ENCODE measurements at places on chromosomes 1 and 21.

DNA sequence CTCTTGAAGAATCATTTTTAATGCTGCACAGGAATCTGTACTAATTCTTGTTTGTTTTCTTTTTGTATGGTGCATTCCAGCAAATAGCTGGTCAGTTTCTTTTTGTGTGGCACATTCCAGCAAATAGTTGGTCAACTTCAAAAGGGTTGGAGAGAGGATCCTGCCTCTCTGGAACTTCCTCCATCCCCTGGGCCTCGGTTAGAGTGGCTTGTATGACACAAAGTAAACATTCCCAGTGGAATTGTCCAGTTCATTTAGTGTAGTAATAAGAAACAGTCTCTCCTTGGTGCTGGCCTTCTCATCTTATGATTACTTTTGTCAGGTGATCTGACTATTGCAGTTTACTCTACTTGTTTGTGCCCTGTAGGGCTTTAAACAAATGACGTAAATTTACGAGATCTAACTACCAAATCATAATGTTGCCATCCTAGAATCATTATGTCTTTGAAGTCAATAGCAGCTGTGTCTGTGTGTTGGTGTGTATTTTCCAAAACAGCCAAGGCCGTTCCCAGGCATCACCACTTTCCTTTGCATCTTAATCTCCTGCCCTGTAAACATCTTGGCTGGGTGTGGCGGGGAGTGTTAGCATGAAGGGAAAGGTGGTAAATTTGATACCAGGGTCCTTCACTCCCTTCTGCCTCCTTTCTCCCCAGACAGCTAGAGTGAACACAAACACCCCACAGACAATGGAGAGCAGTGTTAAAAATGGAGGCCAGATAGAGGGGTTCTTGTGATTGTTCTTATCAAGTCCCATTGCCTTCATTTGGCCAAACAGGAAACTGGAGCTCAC is 77.9 kb downstream of the CDC7 start:
- H3K4me3 ChIP-seq, result no peak overlapping the region
- no peak for DNase-seq
- H3K4me1 ChIP-seq, result peaks cover 24% of the 10 kb centered on the region
- H3K27ac ChIP-seq, result no peak overlapping the region
- H3K36me3 ChIP-seq, result no peaks in the 10 kb centered on the region

- H3K36me3 ChIP-seq, result peaks cover 3% of the 10 kb centered on the region
- no peak overlapping the region for H3K4me3 ChIP-seq
- H3K27ac ChIP-seq, result no peak overlapping the region
- peaks cover 4% of the 10 kb centered on the region for H3K27me3 ChIP-seq
- DNase-seq, result no peak
Observed at GRCh38 chr1:31639543-31639942, 5.1 kb downstream of the PEF1 start.

DNA sequence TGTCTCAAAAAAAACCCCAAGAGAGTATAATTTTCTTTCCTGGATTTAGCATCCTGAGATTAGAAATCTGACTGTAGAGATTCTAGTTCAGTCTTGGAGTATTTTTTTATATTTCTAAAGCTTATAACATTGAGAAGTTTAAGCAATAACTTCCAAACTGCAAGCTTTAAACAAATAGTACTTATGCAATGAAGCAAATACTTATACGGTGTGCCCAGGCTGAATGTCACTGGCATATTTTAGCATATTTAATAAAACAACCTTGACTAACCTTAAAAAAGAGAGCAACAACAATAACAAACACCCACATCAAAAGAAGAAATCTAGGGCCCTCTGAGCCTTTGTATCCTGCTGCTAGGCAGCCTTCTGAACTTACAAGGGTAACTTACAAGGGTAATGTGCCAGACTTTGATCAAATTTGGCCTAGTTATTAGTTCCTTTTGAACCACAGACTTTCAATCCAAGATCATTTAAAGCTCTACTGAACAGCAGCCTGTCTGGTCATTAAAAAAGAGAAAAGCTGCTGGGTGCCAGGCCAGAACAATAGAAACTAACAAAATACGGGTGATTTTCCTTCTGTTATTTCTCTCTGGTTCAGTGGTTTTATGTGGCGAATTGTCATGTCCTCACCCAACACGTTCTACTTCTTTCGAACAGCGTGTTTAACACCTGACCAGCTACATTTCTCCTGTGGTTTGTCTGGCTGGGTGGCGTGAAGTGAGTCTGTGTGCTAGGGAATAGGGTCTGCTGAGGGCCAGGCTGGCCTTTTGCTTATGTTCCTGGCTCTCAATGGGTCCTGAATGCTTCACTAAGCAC is 16.2 kb downstream of the MTOR start:
- H3K4me1 ChIP-seq, result peaks cover 3% of the 10 kb centered on the region
- no peak overlapping the region for H3K27ac ChIP-seq
- no peak for DNase-seq
- no peak overlapping the region for H3K4me3 ChIP-seq
- H3K36me3 ChIP-seq, result peaks cover 43% of the 10 kb centered on the region

DNA sequence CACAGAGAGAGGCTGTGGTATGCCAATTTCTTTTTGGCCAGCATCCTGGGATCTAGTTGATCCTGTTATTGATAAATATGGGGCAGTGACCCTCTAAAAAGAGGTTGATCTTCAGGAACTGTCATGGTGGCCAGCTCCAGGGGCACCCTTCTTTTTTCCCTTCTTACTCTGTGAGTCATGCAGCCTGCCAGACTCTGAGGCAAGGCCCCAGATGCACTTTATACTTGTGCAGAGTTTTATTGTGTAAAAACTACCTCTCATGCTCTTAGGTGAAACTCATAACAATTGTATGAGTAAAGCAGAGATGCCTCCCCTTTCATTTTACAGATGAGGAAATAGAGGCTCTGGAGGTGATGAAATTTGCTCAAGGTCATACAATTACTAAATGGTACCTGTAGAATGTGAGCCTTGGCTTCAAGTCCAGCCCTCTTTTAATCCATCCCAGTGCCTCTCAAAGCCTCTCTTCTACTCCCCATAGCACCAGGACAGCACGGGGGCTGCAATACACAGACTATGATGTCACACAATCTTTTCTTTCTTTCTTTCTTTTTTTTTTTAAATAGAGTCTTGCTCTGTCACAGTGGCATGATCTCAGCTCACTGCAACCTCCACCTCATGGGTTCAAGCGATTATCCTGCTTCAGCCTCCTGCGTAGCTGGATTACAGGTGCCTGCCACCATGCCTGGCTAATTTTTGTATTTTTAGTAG is 387.8 kb downstream of the KCNH1 start:
- H3K27ac ChIP-seq, result no peak overlapping the region
- no peak for DNase-seq
- no peaks in the 10 kb centered on the region for H3K36me3 ChIP-seq
- H3K4me1 ChIP-seq, result no peaks in the 10 kb centered on the region

- no peak overlapping the region for H3K4me3 ChIP-seq
- no peaks in the 10 kb centered on the region for H3K36me3 ChIP-seq
- no peak overlapping the region for H3K27ac ChIP-seq
- no peak for DNase-seq
Observed at GRCh38 chr1:52192436-52192835, 50.5 kb downstream of the ZFYVE9 start.

GRCh38 chr1:51313268-51313852 is 17.0 kb downstream of the TTC39A start:
- DNase-seq, result no peak
- no peak overlapping the region for H3K4me3 ChIP-seq
- H3K4me1 ChIP-seq, result peaks cover 8% of the 10 kb centered on the region
- no peaks in the 10 kb centered on the region for H3K36me3 ChIP-seq
- H3K27me3 ChIP-seq, result peaks cover 5% of the 10 kb centered on the region

DNA sequence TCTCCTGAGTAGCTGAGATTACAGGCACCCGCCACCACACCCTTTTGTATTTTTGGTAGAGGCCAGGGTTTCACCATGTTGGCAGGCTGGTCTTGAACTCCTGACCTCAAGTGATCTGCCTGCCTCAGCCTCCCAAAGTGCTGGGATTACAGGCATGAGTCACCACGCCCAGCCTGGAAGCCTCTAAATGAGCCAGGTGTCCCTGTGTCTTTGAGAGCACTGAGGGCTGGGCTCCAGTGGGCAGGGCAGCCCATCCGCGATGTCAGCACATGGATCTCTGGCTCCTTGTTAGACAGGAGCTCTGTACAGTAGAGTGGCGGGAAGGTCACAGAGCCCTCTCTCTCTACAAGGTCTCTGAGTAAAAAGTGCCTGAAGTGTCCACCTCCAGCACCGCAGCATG is 124.3 kb downstream of the PGBD5 start:
- H3K4me3 ChIP-seq, result no peak overlapping the region
- no peak for DNase-seq
- H3K36me3 ChIP-seq, result no peaks in the 10 kb centered on the region
- H3K27ac ChIP-seq, result no peak overlapping the region
- H3K4me1 ChIP-seq, result peaks cover 11% of the 10 kb centered on the region
- H3K27me3 ChIP-seq, result peaks cover 14% of the 10 kb centered on the region

DNA sequence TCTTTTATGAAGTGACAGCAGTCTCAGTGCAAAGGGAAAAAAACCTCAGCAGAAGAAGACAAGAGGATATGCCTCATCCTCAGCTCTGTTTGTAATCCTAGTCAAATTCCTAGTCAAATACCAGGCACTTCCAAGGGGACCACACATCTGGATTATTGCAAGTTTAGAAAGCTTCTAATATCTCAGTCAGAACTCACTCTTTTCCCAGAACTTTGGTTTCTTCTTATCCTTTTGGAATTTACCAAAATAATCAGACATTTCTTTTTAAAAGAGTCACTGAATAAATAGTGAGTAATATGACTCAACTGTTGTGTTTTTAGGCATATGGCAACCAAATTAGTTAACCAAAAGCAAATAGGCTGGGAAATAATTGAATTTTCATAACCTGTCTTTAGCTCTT is 47.8 kb downstream of the PRRX1 start:
- DNase-seq, result no peak
- no peaks in the 10 kb centered on the region for H3K36me3 ChIP-seq
- H3K4me1 ChIP-seq, result no peaks in the 10 kb centered on the region
- no peak overlapping the region for H3K4me3 ChIP-seq
- no peaks in the 10 kb centered on the region for H3K27me3 ChIP-seq

GRCh38 chr1:3197781-3198316 is 128.8 kb downstream of the PRDM16 start:
- no peaks in the 10 kb centered on the region for H3K4me1 ChIP-seq
- H3K27ac ChIP-seq, result no peak overlapping the region
- no peaks in the 10 kb centered on the region for H3K36me3 ChIP-seq
- no peak for DNase-seq

GRCh38 chr1:203025686-203026030 is 633 bp upstream of the PPFIA4 start:
- no peak for DNase-seq
- H3K27ac ChIP-seq, result peak overlapping the region; percentile 70
- peaks cover 21% of the 10 kb centered on the region for H3K4me1 ChIP-seq
- H3K27me3 ChIP-seq, result peaks cover 23% of the 10 kb centered on the region
- H3K4me3 ChIP-seq, result peak overlapping the region; percentile 19
- H3K36me3 ChIP-seq, result peaks cover 38% of the 10 kb centered on the region

DNA sequence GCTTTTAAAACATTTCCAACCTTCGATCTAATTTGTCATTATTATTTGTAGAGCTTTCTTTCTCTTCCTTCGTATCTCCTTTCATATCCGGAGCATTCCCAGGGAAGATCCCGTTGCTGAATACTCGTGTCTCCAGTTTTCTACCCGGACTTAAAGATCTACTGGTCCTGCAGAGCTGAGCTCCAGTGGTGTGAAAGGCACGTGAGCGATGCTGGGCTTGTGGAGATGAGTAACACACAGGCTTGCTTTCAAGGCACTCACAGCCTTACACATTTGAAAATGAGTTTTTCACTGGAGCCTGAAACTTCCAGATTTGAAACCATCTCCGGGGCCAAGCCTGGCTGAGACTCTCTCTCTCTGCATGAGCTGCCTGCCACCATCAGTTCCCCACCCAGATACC is 428.3 kb downstream of the KIF26B start:
- no peaks in the 10 kb centered on the region for H3K27me3 ChIP-seq
- H3K4me3 ChIP-seq, result no peak overlapping the region
- H3K27ac ChIP-seq, result no peak overlapping the region

- H3K27ac ChIP-seq, result no peak overlapping the region
- H3K36me3 ChIP-seq, result no peaks in the 10 kb centered on the region
- no peak overlapping the region for H3K4me3 ChIP-seq
Observed at GRCh38 chr21:42113926-42114409, 42.9 kb downstream of the UMODL1 start.

DNA sequence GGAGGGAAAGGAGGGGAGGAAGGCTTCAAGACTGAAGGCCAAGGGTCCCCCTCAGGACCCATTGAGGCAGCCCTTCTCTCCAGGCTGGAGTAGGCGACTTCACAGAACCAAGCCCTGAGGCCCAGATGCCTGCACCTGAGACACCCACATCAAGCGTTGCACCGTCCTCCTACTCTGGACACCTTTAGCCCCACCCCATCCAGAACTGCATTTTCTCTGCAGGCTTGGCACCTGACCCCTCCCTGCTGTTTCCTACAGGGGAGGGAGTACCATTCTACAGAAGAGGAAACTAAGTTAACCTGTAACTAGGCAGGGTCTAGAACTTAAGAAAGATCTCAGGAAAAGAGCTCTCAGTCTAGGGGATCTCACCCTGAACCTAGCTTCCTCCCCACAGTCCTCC is 12.0 kb downstream of the PEF1 start:
- peaks cover under 1% of the 10 kb centered on the region for H3K4me1 ChIP-seq
- H3K4me3 ChIP-seq, result no peak overlapping the region
- peaks cover 25% of the 10 kb centered on the region for H3K36me3 ChIP-seq
- DNase-seq, result no peak

GRCh38 chr21:16589006-16589898 is 859.5 kb downstream of the USP25 start:
- H3K4me3 ChIP-seq, result no peak overlapping the region
- DNase-seq, result no peak
- H3K4me1 ChIP-seq, result no peaks in the 10 kb centered on the region
- no peaks in the 10 kb centered on the region for H3K36me3 ChIP-seq

DNA sequence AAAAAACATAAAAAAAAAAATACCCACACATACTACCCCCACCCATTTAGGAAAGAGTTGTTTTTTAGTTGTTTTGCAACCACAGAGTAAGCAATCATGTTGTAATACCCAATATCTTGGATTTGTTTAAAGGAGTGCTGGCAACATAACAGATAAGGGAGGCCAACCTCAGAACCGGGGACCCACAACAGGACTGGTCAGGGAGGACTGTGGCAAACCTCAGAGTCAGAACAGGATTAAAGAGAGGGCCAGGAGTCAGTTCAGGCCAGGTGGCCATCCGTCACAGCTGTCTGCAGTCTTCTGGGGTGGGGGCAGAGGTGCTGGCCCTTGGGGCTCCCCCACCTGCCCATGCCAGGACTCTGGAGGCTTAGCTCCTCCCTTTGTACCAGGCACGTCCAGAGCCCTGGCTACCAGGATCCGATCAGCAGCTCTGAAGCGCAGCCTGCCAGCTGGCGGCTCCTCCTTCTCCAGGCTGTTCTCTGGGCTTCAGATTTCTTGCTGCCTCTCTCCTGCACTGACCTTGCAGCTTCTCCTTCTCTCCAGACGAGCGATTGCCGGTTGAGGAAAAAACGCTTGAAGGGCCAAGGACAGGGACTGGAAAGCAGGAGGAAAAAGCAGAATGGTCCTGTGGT is 7.9 kb downstream of the H6PD start:
- no peak overlapping the region for H3K4me3 ChIP-seq
- no peak overlapping the region for H3K27ac ChIP-seq
- H3K27me3 ChIP-seq, result peaks cover 13% of the 10 kb centered on the region
- DNase-seq, result no peak
- peaks cover 21% of the 10 kb centered on the region for H3K36me3 ChIP-seq
- H3K4me1 ChIP-seq, result peaks cover 64% of the 10 kb centered on the region

- no peaks in the 10 kb centered on the region for H3K4me1 ChIP-seq
- no peaks in the 10 kb centered on the region for H3K36me3 ChIP-seq
- no peak overlapping the region for H3K27ac ChIP-seq
- H3K4me3 ChIP-seq, result no peak overlapping the region
- no peaks in the 10 kb centered on the region for H3K27me3 ChIP-seq
Observed at GRCh38 chr21:21332492-21332891, 334.3 kb downstream of the NCAM2 start.
